Thymus (tissue), 14 donors: ENCODE measurements at places on chromosomes 2 and 18. TPM values are rescaled to one million over a fixed set of nuclear protein-coding genes. Genes with fewer than 3 reads are reported as not detected.

DNA sequence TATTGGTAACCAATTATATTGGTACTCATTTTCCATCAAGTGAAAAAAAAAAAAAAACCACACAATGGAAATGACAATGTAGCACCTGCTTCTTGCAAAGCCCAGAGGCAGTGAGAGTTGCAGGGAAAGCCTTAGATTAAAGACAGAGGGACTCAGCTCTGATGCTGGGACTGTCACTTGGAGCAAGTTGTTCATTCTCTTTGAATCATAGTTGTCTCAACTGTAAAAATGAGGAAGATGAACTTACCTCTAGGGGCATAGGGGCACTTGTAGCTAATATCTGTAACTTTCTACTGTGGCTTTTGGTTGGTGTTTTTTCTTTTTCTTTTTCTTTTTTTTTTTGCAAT lies 81.4 kb upstream of the LPIN2 start:
- no peak for DNase-seq

- no peak for DNase-seq
Measured at GRCh38 chr18:51070545-51070944, 40.5 kb downstream of the SMAD4 start.

- no peak for DNase-seq
Measured at GRCh38 chr2:212424082-212424481, 114.5 kb downstream of the ERBB4 start.

DNA sequence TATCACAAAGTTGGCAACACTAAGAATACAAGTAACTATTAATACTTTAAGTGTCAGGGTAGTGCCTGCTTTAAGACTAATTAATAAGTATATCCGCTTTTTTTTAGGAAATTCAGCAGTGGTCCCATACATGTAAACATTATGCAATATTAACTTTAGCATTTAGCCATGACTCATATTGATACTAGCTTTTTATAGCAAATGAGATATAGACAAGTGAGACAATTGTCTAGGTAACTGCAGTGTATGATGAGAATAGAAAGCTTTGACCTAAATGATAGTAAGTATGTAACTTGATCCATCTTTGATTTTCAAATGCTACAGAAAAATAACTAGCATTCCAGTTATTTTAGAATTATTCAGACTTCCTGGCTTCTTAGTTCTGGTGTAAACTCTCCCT lies 27.4 kb upstream of the VRK2 start:
- DNase-seq: no peak

- no peak for DNase-seq
Measured at GRCh38 chr18:7566567-7567473, at the start of gene PTPRM. PTPRM (plus strand) TSS chr18:7567316; CDS start chr18:7567819, 503 bp downstream.

DNA sequence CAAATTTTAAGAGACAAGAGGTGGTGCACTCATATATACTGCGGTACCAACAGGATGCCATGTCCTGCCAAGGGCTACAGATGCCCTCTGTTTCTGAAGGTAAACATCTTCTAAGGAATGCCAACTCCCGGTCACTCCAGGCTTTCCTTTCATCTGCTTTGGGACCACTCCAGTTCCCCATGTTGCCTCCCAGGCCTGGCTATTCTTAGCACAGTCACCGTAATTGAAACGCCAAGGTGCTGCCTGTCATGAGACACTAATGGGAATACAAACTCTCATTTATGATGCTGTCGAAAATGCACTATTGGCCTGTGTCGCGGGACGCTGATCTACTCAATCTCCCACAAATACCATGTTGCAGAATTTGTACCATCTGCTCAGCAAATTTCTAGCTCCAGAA lies 79.6 kb downstream of the KLF7 start:
- no peak for DNase-seq

DNA sequence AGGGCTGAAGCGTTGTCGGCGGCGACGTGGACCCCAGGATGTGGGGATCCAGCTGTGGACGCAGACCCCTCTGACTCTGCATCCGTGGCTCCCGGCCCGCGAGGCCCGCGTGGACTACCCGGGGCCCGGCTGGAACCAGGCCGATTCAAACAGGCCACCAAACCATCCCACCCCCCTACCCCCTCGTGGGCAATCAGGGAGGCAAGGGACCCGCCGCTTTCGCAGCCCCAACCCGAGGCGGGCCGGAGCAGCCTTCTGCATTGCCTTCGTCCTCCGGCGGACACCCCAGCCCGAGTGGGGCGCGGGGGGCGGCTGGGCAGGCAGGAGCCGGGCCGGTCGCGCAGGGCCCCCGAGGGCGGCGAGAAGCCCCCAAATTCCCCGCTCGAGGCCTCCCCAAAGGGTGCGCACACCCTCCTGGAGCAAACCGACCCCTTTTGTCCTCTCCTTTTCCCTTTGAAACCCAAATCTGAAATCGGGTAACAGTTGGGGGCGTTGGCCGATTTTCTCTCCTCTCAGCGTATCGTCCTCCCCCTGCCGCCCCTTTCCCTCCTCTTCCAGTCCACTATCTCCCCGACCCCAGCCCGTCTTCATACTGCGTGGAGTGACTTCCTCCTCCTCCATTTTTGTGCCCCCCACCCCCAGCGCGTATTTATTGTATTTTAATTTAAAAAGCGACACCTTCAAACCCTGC lies 7.4 kb downstream of the SP9 start:
- DNase-seq: no peak

Gene CCDC85A
- total RNA-seq: 0.76 TPM

Gene CHN1
- 3.1 TPM for total RNA-seq

Gene MOCOS
- total RNA-seq: 0.19 TPM

Gene ATP8B1
- total RNA-seq: 3.0 TPM
